ENCODE measurements at places on chromosomes 1 and 21.

DNA sequence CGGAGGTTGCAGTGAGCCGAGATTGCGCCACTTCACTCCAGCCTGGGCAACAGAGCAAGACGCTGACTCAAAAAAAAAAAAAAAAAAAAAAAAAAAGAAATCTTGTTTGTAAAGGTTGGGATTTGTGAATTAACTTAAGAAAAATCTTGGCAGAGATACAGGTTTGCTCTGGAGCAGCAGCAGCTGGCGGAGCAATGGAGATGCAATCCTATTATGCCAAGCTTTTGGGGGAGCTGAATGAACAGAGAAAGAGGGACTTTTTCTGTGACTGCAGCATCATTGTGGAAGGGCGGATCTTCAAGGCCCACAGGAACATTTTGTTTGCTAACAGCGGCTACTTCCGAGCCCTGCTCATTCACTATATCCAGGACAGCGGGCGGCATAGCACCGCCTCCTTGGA is 5.6 kb downstream of the ZBTB8B start:
- DNase-seq, result no peak

DNA sequence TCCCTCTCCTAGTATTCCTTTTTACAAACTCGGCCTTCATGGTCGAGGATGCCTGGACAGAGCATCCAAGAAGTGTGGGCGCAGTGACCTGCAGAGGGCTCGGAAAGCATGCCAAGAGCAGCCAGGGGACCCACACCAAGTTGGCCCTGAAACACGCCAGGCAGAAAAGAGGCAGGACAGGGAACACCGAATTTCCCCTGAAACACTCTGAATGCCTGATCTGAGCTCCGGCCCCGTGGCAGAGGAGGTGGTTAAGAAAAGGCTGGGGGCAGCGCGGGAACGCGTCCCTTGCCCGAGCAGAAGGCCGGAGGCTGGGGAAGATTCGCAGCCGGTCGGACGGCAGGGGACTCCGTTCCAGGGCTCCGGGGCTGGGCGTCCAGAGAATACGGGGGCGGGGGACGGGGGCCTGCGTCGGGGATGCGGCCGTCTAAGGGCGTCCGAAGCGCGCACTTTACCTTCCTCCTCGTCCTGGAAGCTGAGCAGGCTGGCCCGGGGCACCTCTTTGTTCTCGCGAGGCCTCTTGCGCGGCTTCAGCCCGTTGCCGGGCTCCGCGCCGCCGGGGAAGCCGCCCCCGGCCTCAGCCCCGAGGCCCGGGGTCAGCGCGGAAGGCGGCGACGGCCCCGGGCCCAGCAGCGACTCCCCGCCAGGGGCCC is 558 bp downstream of the PAXBP1 start:
- no peak for DNase-seq

- no peak for DNase-seq
Measured at GRCh38 chr1:174841747-174842146, 158.0 kb upstream of the CACYBP start.

DNA sequence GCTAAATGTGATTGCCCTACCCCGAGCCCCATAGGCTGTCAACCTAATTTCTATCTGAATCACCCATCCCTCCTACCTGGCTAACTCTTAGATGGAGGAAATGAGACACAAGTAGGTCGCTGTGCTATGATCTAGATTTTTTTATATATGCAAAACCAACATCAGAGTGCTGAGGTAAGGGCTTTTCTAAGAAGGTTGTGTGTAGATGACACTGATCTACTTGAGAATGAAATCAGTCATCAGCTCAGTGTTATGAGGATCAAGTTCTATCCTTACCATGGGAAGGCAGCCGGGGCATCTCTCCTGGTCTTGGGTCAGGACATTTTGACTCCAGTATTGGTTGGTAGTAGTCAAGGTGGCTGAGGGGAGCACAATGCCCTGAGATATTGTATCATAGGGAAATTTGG is 23.6 kb downstream of the SLAMF1 start:
- DNase-seq, result no peak

GRCh38 chr21:35614396-35614921 is 445.9 kb downstream of the SETD4 start:
- DNase-seq, result no peak

GRCh38 chr1:147273409-147274336 is 31.2 kb downstream of the CHD1L start:
- DNase-seq, result peak; percentile 24

DNA sequence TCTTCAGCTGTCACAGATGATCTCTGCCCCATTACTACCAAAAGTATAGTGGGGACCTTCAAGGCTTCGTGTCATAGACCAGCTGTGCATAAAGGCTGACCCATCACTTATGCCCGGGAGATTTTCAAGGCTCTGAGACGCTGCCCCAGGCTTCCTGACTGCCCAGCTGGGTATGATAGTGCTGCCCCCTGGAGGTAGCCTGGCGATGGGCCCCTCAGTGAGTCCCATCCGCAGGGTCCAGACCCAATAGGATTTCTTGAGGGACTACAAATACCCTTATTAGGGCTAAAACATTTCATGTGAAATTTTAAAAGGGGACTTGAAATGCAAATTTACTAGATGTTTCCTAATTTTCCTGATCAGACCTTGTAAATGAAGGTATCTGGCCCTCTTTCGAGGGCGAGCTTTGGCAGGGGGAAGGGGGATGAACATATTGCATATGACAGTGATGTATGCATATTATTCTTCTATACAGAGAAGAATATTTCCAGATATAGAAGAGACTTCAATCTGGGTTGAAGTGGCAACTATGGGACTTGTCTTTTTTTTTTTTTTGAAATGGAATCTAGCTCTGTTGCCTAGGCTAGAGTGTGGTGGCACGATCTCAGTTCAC is 11.7 kb upstream of the FCMR start:
- DNase-seq, result peak; percentile 22

DNA sequence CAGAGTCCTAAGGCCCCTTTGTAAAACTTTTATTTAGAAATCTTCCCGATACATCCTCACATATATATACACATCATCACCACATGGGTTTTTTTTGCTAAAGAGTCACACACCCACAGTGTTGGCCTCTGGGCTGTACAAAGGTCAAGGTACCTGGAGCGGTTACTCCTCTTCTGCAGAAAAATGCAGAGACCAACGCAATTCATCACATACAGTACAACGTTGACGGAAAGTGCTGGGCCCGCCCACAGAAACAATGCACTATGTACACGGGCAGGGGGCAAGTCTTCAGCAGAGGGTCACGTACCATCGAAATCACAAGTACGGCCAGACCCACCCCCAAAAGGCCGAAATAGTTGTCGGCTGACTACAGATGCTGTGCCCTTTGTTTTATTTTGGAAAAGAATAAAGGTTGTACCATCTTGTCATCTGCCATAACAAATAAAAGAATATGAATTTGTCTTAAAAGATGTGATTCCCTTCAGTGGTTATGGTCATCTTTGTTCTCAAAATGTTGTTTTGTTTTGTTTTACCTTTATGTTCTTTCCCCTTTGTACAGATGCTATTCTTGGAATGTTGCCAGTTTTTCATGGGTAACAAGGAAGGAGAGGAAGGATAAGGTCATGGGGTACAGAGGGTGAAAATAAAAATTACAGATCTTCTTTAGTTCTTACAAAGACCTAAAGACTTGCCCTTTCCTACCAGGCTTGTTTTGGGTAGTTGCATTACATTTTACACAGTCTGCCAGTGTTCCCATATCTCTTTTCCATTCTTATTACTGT is 15.6 kb downstream of the TAL1 start:
- no peak for DNase-seq

DNA sequence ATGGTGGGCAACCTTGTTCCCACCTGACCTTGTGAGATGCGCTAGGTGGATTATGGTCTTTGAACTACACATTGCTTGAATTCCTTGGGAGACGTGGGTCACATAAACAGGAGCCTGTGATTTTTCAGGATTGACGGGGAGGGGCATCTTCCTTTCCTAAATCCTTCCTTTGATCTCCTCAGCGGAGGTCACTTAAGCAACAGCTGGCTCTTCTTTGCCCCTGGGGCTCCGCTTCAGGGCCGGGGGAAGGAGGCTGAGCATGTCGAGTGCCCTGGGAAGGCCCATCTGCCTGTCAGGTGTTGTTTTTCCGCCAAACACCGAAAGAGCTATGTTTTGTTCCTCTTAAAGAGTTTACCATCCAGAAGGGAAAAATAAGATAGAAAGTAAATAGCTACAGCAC is 40.6 kb downstream of the KIF26B start:
- no peak for DNase-seq

GRCh38 chr1:193471981-193472380 is 285.6 kb upstream of the B3GALT2 start:
- no peak for DNase-seq

DNA sequence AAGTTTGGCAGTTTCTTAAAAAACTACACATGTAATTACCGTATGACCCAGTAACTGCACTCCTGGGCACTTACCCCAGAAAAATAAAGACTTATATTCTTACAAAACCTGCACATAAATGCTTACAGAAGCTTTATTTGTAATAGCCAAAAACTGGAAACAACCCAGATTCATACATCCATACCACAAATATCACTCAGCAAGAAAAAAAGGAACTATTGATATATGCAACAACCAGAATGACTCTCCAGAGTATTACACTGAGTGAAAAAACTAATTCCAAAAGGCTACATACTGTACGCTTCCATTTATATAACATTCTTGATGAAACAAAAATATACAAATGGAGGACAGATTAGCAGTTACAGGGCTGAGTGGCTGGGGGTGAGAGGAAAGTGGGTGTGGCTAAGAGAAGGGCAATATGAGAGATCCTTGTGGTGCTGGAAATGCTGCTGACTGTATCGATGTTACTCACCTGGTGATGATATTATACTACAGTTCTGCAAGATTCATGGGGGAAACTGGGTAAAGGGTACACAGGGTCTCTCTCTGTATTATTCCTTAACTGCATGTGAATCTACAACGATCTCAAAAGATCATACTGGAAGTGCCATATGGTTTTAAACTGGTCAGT is 96.0 kb upstream of the GNG4 start:
- DNase-seq, result no peak

DNA sequence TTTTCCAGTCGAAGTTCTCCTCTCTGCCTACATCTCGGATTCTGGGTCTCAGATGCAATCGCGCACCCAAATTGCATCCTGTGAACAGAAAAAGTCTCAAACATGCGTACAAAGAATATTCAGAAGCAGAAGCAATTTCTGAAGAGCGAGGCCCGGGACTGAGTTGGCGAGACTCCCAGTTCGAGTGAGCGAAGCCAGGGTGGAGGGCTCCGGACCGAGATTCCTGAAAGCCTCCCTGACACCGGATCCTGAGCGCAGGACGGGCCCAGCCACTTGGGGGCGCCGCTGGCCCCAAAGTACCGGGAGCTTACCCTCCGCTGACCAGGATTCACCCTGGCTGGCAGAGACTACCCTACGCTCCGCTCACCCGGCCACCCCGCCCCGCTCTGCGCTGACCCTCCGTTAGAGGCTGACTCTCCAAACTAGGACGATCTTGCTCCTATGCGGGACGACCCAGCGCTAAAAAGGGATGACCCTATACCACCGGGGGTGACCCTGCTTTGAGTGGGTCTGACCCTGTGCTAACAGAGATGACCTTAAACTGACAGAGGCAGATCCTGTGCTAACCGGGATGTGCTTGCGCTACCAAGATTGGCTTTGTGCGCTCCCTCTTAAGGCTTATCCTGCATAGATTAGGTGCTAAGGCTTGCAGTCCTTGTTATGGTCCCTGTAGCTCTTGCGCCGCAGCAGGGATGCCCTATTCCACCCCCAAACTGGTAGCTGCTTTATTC is 12.1 kb downstream of the FOXD2 start:
- peak; percentile 42 for DNase-seq

GRCh38 chr1:210617293-210617692 is 288.6 kb downstream of the HHAT start:
- no peak for DNase-seq

GRCh38 chr1:17017435-17017834 is 5.7 kb upstream of the ATP13A2 start:
- DNase-seq, result no peak

DNA sequence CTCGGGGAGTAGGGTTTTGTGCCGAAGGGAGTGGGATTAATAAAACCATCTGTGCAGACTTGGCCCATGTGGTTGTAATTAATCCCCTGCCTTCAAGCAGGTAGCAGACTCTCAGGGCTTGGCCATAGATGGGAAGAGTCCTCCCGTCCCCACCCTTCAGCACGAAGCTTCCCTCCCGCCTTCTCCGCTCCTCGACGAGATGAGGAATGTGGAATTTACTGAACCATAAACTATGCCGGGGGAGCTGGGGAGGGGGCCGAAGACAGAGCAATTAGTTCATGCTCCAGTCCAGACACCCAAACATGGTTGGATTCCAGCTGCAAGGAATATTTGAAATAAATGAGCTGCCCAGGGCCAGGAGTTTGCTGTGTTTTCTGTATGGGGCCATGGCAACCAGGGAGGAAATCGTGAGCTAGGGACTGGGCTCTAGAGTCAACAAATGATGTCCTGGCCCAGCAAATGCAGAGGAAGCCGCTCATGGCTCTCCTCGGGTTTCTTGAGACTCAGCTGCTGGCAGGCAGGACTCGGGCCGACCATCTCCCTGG is 78.8 kb downstream of the SPSB1 start:
- no peak for DNase-seq

- DNase-seq, result no peak
Measured at GRCh38 chr21:36247316-36248010, 72.5 kb upstream of the MORC3 start.

DNA sequence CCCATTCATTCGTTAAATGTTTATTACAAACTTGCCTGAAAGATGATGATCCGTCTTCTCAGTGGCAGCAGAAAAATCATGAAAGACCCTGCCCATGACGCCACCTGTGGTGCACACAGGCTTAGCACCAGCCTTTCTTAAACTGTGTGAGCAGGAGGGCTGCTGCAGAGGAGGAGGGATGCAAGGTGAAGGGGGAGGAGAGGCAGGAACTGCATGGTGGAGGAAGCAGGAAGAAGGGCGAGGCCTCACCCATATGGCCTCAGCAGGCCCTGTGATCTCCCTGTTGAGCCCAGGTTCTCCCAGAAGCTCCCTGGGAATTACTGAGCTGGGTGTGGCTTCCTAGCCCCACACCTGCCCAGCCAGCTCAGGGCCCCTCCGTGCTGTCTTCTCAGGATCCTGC is 25.0 kb upstream of the RD3 start:
- no peak for DNase-seq

DNA sequence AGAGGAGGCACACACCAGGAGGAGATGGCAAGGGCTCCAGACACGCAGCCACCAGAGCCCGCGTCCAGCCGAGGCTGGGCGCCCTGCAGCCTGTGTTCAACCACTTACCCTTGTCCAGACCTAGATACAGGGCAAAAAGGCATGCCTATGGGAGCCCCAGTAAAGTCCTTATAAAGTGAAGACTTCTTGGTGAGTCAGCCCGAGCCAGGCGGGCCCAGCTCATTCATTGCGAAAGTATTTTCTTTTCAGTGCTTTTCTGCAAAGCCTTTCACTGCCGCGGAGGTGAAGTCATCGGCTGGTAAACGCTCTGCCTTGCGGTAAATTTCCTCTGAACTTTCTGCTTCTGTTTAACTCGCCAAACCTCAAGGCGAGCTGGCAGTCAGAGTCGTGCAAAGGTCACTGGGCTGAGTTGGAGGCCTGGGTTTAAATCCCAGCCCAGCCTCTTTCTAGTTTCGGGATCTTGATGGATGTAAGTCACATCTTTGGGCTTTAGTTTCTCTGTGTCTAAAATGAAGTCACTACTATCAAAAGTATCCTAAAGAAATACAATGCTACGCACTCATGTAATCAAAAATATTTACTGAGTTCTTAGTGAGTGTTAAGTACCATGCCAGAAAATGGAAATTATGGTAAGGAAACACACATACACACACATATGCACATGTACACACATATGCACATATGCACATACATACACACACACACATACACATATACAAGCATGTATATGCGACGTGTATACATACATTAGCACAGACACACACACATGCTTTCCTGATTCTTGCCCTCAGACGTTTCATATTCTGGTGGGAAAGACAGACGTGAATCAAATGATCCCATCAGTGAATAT is 54.7 kb upstream of the IFFO2 start:
- no peak for DNase-seq
